ENCODE measurements at places on chromosomes 6 and 20.

GRCh38 chr6:83758533-83758932 lies 49.6 kb upstream of the SNAP91 start:
- DNase-seq = no peak

- DNase-seq = no peak
These were observed 359.2 kb downstream of the GJA1 start for GRCh38 chr6:121794630-121795029.

DNA sequence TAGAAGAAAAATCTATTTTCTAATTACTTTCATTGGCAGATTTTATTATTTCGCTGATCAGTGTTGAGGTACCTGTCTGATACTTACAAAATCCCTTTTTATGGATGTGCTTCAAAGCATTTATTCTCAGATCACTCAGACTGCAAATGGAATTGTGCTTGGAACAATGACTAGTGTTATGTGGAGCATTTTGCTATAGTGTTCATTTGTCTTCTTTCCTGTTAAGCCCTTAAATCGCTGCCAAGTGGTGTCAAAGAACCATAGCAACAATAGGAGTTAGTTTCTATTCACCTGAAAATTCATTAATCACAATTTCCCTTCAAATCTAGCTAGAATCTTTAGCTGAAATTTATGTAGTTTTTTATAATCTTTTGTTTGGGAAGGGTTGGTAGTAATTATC lies 29.8 kb downstream of the SMPDL3A start:
- no peak for DNase-seq

GRCh38 chr6:6392214-6393068 lies 72.0 kb upstream of the F13A1 start:
- no peak for DNase-seq

GRCh38 chr20:5843054-5843592 lies 92.9 kb downstream of the SHLD1 start:
- DNase-seq = no peak

DNA sequence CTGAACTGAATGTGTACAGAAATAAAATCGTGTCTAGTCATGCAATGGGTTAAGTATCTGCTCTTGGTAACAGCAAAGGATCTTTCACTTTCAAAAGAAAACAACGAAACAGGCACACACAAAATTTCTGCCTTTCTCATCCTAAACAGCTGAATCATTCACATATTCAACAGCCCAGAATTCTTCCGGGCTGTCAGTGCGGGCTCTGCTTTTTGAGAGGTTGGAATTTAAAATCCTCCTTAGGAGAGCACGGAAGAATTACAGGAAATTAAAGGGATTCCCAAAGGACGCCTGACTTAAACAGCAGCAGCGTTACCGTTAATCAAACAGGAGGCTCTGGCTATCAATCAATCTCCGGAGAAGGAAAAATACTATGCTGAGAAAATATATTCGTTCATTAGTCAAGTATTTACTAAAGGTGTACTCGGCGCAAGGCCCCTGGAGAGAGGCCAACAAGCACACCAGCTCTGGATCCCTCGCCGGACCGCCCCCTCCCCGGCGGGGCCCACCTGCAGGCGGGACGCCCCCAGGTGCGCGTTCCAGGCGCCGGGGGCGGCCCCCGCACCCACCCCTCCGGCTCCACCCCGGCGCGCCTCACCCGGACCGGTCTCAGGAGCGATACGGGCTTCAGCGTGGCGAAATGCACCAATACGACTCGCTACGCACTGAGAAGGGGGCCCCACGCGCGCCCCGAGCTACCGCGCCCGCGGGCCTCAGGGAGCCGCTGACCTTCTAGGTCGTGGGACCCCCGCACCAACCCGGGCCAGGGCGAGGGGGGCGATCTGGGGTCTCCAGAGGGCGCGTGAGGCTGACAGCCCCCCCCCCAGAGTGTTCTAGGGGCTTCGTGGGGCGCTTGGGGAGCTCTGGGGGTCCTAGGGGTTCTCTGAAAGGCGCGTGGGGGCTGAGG lies 1.0 kb downstream of the NAPB start:
- no peak for DNase-seq

- no peak for DNase-seq
These were observed 20.0 kb downstream of the KHDRBS2 start for GRCh38 chr6:62265906-62266525.

GRCh38 chr6:148829415-148830101 lies 82.7 kb downstream of the UST start:
- DNase-seq = no peak

Measured in stimulated activated CD4-positive, alpha-beta T cell treated with anti-CD3 and anti-CD28 coated beads, Interleukin-1b, Interleukin-23, amount 100 ng/mL, for 1 hour (primary cell).